Lung (tissue), 17 donors: ENCODE measurements at places on chromosomes 6 and 20. TPM values are rescaled to one million over a fixed set of nuclear protein-coding genes. Genes with fewer than 3 reads are reported as not detected.
A peak's percentile ranks its signal among the peaks of the same experiment; 100 is the strongest.

DNA sequence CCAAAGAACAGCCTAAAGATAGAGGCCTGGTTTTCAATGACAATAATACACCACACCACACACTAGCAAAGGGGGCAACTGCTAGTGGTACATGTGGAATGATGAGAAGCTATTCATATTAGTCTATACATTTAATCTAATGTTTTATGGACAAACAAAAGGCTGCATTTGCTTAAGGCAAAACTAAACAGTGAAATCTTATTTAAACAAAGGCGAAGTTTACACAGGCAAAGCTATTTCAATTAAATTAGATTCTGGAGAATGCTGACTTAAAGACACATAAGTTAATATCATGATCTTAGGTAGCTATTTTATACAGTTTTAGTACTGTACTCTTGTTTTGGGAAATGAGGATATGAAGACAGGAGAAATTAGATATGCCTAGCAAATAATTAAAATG lies 53.9 kb upstream of the SIM1 start:
- DNase-seq, result no peak

GRCh38 chr6:95596021-95596420 lies 18.7 kb downstream of the MANEA start:
- DNase-seq, result no peak

Gene ADGRF5
- 206 TPM for total RNA-seq

DNA sequence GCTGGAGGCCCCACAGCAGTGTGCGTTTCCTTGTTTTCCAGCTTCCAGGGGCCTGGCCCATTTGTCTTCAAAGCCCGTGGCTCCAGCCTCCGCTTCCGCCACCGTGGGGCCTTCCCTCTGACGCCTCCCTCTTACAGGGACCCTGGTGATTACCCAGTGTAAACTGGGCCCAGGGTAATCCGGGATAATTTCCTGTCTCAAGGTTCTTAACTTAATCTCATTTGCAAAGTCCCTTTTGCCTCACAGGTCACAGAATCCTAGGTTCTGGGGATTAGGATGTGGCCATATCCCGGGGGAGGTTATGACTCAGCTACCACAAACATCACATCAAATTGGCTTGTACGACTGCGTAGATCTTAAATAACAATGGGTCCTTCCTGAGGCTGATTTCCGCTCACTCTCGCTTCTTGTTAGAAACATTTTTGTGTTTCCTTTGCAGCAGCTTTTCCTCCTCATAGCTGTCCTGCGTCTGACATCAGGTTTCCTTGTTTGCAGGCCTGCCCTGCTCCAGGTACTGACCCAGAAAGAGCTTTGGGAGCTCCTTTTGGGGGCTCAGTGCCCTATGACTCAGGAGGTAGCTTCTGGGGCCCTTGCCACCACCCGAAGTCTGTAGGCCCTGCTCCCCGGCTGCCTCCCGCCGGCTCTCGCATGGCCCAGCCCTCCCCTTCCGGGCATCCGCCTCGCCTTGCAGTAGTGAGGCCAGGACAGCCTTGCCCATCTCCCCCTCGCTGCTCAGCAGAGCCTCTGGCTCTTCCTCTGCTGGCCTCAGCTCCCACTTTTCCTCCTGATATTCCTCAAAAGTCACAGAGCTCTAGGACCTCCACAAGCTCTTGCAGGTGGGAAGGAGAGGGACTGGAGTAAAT lies 100.5 kb downstream of the ERMARD start:
- no peak for DNase-seq

DNA sequence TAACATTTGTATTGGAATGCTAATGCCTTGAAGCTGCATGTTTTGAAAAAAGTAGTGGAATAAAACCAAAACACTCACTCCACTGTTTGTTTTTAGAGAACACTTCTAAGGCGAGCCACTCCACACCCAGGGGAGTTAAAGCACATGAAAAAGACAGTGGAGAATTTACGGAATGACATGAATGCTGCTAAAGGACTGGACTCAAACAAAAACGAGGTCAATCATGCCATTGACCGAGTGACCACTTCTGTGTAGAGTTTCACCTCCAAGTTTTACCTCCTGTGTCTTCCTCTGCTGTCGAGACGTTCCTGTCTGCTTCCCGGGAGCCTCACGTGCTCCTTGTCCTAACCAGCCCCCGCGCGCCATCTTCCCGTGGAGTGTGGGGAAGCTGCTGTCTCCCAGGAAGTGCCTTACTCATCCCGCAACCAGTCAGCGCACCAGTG lies 127.8 kb downstream of the LRRC1 start:
- DNase-seq, result peak; percentile 6

GRCh38 chr6:24692415-24692814 lies 25.5 kb downstream of the ACOT13 start:
- no peak for DNase-seq

DNA sequence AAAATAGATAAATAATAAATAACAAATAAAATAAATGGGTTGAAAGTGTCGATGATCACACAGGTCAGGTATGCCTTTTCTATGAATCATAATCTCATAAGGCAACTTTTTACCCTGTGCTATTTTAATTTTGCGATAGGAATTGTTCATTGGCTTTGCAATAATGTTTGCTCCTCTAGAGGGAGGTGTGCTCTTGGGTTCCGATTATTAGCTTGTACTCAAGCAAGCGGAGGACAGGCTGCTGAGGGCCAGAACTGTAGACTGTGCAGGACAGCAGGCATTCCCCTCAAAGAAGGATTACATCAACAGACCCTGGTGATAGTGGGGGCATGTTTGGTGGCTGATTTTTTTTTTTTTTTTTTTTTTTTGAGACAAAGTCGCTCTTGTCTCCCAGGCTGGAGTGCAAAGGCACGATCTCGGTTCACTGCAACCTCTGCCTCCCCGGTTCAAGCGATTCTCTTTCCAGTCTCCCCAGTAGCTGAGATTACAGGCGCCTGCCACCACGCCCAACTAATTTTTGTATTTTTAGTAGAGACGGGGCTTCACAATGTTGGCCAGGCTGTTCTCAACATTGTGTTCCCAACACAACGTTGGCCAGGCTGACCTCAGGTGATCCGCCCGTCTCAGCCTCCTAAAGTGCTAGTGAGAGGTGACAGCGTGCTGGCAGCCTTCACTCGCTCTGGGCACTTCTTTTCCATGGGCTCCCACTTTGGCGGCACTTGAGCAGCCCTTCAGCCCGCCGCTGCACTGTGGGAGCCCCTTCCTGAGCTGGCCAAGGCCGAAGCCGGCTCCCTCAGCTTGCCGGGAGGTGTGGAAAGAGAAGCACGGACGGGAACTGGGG lies 35.6 kb downstream of the RIOK1 start:
- DNase-seq, result peak; percentile 37

Gene ECT2L
- total RNA-seq, result 13.4 TPM

DNA sequence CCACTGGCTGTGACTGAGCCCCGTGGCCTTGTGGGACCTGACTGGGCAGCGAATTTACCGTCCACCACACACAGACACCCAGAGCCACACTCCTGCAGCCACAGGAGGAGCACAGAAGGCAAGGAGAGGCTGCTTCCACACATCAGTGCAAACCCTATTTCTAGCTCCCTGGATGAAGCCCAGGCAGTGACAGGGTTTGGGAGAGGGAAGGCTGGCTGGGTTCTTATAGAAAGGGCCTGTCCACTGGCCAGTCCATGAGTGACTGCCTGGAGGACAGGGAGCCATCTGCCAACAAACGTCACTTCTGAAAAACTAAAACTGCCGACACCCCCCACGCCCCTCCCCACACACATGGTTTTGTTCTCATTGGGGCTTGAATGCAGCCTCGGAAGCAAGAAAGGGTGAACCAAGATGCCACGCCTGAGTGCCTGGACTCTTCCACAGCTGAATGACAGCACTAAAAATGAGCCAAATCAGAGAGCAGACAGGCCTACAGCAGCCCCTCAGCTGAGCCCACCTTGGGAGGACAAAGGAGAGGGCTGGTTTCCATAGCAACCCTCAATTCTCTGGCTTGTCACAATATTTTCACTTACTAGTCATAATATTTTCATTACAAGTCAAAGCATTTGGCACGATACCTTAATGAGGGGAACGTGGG lies 38.4 kb downstream of the RRBP1 start:
- DNase-seq, result peak; percentile 17

Gene WFDC12
- total RNA-seq, result 2.1 TPM

Gene HCRTR2
- not detected for total RNA-seq

Gene SYNDIG1
- total RNA-seq, result 0.98 TPM

GRCh38 chr6:116840091-116840490 lies 11.2 kb upstream of the GPRC6A start:
- DNase-seq, result no peak

Gene CD83
- 21.3 TPM for total RNA-seq

GRCh38 chr20:41638456-41638855 lies 20.3 kb upstream of the CHD6 start:
- DNase-seq, result no peak

GRCh38 chr6:43821101-43821886 lies 51.3 kb downstream of the VEGFA start:
- DNase-seq, result no peak

Gene LST1
- 9.6 TPM for total RNA-seq

DNA sequence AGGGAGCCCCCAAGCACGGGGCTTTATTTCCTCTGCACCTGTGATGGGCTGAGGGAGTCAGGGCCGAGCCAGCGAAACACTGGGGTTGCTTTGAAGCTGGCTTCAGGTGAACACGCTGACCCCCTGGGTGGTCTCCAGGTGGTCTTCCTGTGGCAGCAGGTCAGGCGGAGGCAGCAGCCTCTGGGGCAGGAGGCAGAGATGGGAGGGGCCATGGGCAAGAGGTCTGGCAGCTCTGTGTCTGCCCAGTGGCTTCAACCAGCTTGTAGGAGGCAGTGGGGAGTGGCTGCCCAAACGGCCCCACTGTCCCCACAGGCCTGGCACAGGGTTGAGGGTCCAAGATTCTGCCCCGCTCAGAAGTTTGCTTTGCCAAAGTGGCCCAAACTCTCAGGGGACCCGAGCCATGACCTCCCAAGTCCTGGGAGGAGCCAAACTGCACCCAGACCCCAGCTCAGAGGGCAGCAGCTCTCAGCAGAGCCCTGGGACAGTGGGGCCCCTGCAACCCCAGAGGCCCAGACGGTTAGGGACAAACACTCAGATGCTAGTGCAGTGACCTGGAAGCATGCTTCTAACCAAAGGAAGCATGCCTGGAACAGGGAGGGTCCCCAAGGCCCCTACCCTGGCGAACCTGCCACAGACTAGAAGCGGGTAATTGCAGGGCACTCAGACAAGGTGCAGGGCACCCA lies 15.3 kb downstream of the NTSR1 start:
- no peak for DNase-seq

Gene GFOD1
- 10.2 TPM for total RNA-seq

- peak; percentile 81 for DNase-seq
These were observed 104.9 kb downstream of the SNX5 start for GRCh38 chr20:17863577-17864292.

Gene BANF2
- total RNA-seq, result not detected

- DNase-seq, result no peak
These were observed 126.4 kb downstream of the CEP57L1 start for GRCh38 chr6:109221543-109222195.

DNA sequence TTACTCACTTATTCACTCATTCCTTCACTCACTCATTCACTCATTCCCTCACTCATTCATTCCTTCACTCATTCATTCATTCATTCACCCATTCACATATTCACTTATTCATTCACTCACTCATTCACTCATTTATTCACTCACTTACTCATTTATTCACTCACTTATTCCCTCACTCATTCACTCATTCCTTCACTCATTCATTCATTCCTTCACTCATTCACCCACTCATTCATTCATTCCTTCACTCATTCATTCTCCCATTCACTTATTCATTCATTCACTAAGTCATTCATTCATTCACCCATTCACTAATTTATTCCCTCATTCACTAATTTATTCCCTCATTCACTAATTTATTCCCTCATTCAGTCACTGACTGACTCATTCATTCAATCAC lies 127.6 kb downstream of the EDN3 start:
- no peak for DNase-seq

GRCh38 chr6:127288705-127289104 lies 22.0 kb downstream of the RNF146 start:
- no peak for DNase-seq

Gene UST
- total RNA-seq, result 8.6 TPM

Gene BMP5
- total RNA-seq, result 10.7 TPM

- DNase-seq, result no peak
These were observed 250.8 kb downstream of the LAMA2 start for GRCh38 chr6:129133770-129134192.

GRCh38 chr6:54440549-54440948 lies 132.3 kb downstream of the TINAG start:
- no peak for DNase-seq

Gene PSMF1
- 161 TPM for total RNA-seq

Gene C2
- 28.6 TPM for total RNA-seq

DNA sequence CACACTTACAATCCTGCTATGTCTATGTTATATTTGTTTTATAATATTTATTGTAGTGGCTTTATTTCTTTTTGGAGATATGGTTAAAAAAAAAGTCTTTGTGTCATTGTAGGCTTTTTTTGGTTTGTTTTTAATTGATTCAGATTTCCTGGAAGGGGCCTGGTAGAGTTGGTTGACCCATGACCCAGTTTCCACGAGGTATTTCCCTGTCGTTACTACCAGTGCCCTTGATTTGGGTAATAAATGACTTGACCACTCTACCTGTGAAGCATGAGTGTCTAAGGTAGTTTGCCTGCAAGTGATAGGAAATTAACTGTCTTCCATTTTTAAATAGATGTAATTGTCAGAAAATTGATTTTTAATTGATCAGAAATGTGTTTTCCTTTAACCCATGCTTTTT lies 121.0 kb downstream of the JARID2 start:
- DNase-seq, result no peak

DNA sequence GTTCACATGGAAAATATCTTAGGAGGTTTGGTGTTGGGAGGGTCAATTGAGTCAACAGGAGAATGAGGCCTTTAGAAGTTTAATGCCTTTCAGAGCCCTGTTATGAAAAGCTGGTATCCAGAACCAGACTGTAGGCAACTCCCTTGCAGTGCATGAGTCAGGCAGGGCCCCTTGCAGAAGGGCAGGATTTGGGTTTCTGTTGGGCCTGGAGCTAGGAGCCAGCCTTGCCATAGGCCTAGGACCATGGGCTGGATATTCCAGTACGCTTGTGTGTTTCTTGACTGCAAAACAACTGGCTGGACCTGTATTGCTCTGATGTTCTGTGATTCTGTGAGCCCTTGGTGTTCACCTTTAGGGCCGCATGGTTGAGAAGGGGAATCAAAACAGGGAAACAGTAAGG lies 350.9 kb upstream of the PRND start:
- no peak for DNase-seq
